C1 segment of cervical spinal cord (tissue), 14 donors: ENCODE measurements at places on chromosomes 4 and X.

GRCh38 chr4:17667253-17667652 lies 52.8 kb downstream of the MED28 start:
- no peak for DNase-seq

DNA sequence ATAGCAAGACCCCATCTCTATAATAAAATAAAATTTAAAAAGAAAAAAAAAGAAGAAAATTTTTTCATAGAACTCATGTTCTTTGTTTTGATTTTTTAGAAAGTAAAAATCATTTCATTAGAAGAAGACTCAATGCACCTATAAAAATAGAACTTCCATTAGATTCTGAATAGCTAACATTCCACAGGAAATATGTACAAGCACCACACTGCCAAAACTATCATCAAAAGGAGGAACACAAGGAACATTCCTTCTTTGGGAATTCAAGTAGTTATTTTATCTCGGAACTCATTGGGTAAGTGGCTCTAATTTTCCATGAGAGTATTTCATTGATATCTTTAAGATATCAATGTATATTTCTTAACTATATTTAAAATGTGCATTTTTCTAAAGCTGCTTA lies 157.6 kb downstream of the CAMK2D start:
- no peak for DNase-seq

DNA sequence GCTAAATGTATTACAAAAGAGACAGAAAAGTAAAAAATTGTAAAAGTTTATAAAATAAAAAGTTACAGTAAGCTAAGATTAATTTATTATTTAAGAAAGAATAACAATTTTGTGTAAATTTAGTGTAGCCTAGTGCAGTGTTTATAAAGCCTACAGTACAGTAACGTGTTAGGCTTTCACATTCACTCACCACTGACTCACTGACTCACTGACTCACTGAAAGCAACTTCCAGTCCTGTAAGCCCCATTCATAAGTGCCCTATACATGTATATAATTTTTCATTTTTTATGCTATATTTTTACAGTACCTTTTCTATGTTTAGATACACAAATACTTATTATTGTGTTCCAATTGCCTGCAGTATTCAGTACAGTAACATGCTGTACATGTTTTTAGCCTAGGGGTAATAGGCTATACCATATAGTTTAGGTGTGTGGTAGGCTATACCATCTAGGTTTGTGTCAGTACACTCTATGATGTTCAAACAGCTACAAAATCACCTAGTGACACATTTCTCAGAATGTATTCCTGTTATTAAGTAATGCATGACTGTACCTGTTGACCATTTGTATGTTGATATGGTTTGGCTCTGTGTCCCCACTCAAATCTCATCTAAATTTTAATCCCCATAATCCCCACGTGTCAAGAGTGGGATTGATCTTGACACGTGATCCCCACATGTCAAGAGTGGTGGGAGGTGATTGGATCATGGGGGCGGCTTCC lies 57.9 kb downstream of the CFAP299 start:
- no peak for DNase-seq

- DNase-seq: no peak
Measured at GRCh38 chrX:39427492-39427891, 626.2 kb downstream of the MID1IP1 start.

DNA sequence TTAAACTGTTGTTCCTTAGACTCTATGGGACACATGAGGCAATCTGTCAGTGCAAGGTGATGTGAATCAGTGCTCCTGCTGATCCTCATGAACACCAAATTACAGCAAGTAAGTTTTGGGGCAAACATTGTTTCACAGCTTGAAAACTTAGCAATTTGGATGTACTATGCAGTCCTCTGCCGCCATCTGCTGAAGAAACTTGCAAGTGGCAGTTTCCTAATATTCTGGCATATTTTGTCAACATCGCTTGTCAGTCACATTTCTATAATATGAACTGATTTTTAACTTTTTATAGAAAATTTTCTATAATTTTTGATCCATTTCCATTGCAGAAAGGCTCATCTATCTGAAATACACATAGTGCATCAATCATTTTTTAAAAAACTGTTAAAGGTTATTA lies 56.3 kb downstream of the ZAR1 start:
- DNase-seq: no peak

DNA sequence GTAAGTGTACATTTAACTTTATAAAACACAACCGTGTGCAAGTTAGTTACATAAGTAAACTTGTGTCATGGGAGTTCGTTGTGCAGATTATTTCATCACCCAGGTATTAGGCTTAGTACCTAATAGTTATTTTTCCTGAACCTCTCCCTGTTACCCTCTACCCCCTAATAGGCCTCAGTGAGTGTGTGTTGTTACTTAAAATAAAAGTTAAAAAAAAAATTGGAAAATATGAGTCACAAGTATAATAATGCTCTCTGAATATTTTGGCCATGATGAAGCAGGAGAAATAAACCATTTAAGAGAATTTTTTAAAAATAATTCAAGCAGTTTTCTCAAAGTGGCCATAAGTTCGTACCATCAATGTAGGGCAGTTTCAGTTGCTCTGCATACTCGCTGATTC lies 105.1 kb upstream of the GRID2 start:
- DNase-seq: no peak

- DNase-seq: no peak
Measured at GRCh38 chr4:39166177-39166576, 16.2 kb upstream of the WDR19 start.

- no peak for DNase-seq
Measured at GRCh38 chrX:134782796-134783195, 124.5 kb upstream of the PLAC1 start.

- DNase-seq: no peak
Measured at GRCh38 chr4:172980219-172980618, 188.4 kb upstream of the GALNT7 start.

DNA sequence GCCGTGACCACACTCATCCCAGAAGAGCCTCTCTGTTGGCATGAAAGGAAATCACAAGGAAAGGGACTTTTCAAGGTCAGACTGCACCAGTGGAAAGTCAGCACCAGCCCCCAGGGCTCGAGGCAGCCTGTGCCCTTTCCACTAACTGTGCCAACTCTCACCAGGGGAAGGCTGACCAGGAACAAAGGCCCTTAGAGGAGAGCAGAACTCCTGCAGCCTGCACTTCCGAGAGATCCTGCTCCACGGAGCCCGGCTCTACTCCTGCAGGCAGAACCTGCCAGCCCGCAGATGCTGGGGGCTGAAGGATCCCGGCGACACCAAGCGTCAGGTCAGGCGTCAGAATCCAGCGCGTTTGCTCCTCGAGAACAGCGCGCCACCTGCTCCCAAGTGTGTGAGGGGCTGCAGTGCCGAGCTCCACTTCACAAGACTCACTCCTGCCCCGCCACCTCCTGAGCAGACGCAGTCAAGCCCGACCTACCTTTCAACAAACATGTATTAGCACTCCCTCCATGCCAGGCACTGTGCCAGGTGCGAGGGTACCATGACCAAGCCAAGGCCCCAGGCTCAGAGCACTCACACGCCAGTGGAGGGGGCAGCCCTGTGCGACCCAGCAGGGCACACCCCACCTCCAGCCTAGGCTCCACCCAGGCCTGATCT lies 13.6 kb upstream of the HELT start:
- DNase-seq: no peak

- DNase-seq: no peak
Measured at GRCh38 chr4:110621839-110622751, 782 bp downstream of the PITX2 start.

DNA sequence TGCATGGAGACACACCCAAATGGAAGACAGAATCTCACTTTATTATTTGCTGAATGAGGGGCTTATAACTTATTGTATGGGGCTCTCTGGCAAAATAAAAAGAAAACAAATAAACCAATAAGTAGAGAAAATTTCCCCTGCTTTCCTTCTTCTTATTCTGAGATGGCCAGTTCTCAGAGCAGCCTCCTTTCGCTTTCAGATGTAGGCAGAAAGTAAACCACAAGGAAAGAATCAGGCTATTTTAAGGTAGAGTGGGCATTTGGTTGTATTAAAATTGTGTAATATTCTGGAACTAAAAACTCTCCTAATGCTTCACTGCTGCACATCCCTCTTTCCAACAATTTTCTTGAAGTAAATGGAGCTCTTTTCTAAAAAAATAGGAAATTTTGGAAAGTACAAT lies 241.8 kb downstream of the GALNTL6 start:
- DNase-seq: no peak

- no peak for DNase-seq
Measured at GRCh38 chr4:126028876-126029275, 714.1 kb downstream of the FAT4 start.

- DNase-seq: no peak
Measured at GRCh38 chrX:9071031-9071650, 37.2 kb upstream of the FAM9B start.

DNA sequence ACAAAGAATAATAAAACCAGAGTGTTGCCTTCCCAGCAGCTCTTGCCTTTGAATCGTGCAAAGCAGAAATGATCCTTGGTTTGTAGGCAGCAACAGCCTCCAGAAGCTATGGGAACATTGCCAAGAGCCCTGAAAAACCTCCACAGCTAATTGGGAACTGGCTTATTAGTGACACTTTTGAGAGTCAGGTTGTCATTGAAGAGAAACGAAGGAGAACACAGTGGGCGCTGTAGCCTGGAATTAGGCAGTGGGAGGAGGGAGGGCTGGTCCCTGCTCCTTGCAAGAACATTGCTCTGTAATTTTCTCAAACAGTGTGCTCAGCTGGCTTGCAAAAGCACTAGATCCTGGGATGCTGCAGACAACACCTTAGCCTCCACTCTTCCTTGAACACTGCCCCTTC lies 331.5 kb upstream of the EMCN start:
- DNase-seq: no peak

- no peak for DNase-seq
Measured at GRCh38 chr4:84892950-84893349, 73.5 kb downstream of the WDFY3 start.

GRCh38 chr4:1093391-1094335 lies 19.7 kb downstream of the RNF212 start:
- no peak for DNase-seq

DNA sequence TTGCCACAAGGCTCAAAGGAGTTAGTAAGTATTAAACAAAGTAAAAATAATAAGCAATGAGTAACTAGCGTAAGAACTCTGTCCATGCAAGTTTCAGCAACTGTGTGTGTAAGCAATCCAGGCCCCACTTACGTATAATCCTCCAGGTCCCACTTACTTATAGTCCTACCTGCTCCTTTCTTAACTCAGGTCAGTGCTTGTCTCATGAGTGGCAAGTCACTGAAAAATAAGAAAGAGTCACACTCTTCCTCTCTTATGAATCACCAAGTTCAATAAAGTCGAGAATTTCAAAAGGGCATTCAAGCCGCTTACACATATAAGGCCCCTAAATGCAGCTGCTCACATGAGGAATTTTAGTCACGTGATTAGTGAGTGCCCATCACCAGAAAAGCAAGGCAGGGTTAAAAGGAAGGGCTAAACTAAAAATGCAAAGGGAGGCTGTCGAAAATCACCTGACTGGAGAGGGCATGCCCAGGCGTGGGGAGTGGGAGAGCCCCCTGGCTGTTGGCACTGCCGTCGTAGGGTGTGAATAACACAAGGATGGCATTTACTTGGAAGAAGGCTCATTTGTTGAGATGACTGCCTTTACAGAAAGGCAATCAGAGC lies 58.2 kb downstream of the ZNF827 start:
- no peak for DNase-seq

- no peak for DNase-seq
Measured at GRCh38 chr4:17275836-17276235, 236.1 kb downstream of the QDPR start.

GRCh38 chrX:70480660-70481018 lies 36.0 kb downstream of the DLG3 start:
- DNase-seq: no peak

DNA sequence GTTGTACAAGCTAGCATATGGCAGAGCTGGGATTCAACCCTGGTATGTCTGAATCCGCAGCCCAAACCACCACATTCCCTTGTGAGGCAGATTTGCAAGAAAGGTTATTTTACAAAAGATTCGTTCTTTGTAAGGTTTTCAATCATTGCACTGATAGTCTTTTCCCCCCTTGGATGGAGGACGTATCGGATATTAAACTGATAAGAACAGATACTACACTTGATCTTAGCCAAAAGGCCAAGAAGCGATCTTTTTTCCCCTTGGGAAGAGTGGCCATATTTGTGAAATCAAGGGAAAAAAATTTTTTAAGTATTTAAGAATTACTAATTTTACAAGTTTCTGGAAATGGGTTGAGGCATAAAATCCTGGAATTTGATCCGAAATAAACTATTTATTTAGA lies 34.4 kb upstream of the MSMO1 start:
- no peak for DNase-seq

DNA sequence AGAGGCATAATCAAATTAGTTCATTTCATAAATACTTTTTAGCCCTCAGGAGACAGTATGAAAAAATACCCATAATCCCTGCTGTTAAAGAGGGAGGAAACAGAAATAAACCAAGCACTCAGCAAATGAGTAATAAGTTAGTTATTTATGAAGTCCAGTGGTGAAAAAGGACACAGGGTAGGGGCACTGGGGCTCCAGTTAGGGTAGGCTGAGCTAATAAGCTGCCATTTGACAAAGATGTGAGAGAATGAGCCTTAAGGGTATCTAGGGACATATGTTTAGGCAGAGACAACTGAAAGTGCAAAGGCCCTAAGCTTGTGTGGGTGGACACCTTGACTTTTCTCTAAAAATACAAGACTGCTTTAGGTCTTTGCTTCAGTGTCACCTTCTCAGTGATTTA lies 94.4 kb downstream of the IL15 start:
- no peak for DNase-seq

DNA sequence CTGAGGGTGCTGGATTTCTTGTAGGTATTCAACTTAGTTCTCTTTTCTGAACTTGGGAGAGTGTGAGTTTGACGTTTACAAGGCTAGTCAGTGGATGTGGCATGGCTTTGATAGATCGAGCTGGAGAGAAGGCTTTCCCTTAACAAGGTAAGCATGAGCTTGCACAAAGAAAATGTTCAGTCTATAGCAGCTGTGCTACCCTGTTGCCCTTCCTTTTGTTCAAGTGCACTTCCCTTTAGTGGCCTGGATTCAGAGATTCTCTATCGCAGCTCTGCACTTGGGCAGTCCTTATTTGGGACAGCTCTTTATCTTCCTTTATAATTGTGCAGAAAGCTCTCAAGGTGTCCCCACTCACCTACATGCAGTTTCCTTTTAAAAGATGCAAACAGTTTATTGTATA lies 198.0 kb downstream of the ARHGAP24 start:
- no peak for DNase-seq

DNA sequence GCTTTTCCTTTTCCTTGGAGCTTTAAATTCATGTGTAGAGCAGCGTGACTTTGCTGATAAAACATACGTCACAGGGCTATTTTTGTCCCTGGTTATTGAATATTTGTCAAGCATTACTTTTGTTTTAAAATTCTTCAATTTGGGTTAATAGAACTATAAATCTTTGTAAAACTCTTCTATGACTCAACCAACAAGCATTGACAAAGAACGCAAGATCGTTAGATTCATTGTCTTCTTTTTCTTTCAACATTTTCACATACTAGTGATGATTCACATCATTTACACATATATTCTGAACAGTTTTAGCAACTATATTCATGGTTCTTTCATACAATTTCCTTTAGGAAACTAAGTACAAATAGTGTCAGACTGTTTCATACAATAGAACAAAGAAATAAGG lies 72.0 kb upstream of the GPM6A start:
- DNase-seq: no peak
